ENCODE measurements at places on chromosomes 3 and 15. TPM values are rescaled to one million over a fixed set of nuclear protein-coding genes. Genes with fewer than 3 reads are reported as not detected.
A peak's percentile ranks its signal among the peaks of the same experiment; 100 is the strongest.

GOLGA8S gene
- 0.18 TPM for total RNA-seq

CTDSPL gene
- total RNA-seq = 1.6 TPM

DNA sequence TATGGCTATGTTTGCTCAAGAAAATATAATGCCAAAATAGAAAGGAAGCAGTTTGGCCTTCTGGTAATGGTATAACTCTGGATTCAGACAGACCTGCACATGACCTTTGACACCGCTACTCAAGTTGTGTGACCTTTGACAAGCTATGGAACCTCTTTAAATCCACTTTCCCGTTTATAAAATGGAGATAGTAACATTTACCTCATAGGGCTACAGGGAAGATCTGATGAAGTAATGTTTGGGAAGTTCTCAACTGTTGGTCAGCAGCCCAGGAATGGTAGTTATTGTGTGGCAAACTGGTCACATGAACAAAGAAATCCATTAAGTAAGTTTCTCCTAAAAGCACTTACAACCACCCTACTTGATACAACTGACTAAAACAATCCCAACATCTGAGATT lies 95.1 kb upstream of the PHLDB2 start:
- H3K27ac ChIP-seq = no peak overlapping the region
- no peak for DNase-seq
- no peak overlapping the region for H3K4me3 ChIP-seq
- peaks cover 1% of the 10 kb centered on the region for H3K36me3 ChIP-seq
- H3K27me3 ChIP-seq = no peaks in the 10 kb centered on the region

DNA sequence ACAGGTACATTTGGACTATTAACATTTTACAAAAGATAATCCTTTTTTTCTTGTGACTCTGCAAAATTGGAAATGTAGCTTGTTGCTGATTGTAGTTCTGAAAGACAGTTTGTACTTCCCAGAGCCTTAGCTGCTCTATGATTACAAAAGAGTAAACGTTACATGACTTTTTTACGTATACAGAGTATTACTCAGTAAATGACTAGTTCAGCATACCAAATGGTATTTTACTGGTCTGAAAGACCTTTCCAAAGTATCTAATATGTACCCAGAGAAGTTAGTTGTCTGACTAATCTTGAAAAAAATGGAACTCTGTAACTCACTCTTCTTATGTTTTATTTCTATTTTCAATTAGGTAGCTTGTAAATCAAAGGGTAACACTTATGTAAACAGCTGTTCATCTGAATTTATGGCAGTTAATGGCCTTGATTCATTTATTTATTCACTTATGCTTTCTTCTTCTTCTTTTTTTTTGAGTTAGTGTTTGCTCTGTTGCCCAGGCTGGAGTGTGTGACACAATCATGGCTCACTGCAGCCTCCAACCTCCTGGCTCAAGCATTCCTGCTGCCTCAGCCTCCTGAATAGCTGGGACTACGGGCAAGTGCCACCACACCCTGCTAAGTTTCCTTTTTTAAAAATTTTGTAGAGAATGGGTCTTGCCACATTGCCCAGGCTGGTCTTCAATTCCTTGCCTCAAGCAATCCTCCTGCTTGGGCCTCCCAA lies 151.7 kb downstream of the C3orf38 start:
- no peaks in the 10 kb centered on the region for H3K4me1 ChIP-seq
- H3K27me3 ChIP-seq = no peaks in the 10 kb centered on the region
- H3K36me3 ChIP-seq = no peaks in the 10 kb centered on the region
- no peak overlapping the region for H3K4me3 ChIP-seq
- H3K27ac ChIP-seq = no peak overlapping the region

DNA sequence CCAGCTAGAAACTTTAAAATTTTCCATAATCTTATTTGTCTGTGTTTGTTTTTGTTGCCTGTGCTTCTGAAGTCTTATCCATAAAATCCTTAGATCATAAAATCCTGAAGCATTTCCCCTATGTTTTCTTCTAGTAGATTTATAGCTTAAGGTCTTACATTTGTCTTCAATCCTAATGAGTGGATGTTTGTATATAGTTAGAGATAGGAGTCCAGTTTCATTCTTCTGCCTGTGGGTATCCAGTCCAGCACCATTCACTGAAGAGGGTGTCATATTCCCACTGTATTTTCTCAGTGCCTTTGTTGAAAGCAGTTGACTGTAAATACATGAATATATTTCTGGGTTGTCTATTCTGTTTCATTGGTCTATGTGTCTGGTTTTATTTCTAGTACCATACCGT lies 44.8 kb upstream of the SPSB4 start:
- no peak for DNase-seq
- peaks cover 37% of the 10 kb centered on the region for H3K27me3 ChIP-seq
- no peak overlapping the region for H3K4me3 ChIP-seq
- H3K27ac ChIP-seq = no peak overlapping the region
- H3K36me3 ChIP-seq = no peaks in the 10 kb centered on the region

GRCh38 chr3:183823963-183824362 lies 1.4 kb downstream of the MAP6D1 start:
- H3K27ac ChIP-seq = no peak overlapping the region
- no peaks in the 10 kb centered on the region for H3K27me3 ChIP-seq
- peak overlapping the region; percentile 75 for H3K4me3 ChIP-seq
- H3K4me1 ChIP-seq = peaks cover 17% of the 10 kb centered on the region
- no peaks in the 10 kb centered on the region for H3K36me3 ChIP-seq
- DNase-seq = no peak

DNA sequence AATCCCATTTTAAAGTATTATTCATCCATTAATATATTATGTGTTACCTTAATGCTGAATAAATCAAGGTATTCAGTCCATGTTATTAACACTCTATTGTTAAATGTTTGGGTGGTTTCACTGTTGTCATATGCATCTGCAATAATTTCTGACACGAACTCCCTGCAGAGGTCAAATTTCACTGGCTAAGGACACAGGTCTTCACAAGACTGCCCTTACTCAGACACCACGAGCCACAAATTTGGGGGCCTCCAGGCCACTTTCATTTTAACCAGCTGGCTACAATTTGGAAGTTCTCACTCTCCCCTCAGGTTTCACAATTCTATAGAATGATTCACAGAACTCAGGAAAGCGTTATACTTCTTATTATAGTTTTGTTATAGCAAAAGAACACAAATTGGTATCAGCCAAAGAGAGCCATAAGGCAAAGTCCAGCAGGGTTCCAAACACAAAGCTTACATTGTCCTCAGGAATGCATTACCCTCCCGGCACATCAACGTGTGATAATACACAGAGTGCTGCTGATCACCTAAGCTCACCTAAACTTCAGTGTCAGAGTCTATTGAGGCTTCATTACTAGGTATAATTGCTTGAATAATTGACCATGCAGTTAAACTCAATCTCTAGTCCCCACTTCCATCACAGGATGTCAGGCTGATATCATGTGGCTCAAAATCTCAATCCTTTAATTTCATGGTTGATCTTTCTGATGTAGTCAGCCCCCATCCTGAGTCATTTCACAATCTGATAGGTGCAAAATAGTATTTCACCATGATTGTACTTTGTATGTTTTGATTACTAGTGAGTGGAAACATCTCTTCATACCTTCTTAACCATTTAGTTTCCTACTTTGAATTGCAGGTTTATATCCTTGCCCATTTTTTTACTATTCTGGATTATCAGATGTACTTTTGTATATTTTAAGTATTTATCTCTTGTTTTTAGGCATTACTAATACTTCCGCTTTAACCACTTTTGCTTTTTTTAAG lies 441.4 kb upstream of the AGTR1 start:
- no peaks in the 10 kb centered on the region for H3K27me3 ChIP-seq
- DNase-seq = no peak
- H3K4me3 ChIP-seq = no peak overlapping the region
- no peaks in the 10 kb centered on the region for H3K4me1 ChIP-seq
